ENCODE measurements at places on chromosomes 16 and 17. TPM values are rescaled to one million over a fixed set of nuclear protein-coding genes. Genes with fewer than 3 reads are reported as not detected.
A peak's percentile ranks its signal among the peaks of the same experiment; 100 is the strongest.

- peak; percentile 7 for DNase-seq
These were observed 5.1 kb downstream of the MMD start for GRCh38 chr17:55416470-55417052.

- DNase-seq: no peak
These were observed 1152.0 kb upstream of the CDH8 start for GRCh38 chr16:63188086-63188771.

DNA sequence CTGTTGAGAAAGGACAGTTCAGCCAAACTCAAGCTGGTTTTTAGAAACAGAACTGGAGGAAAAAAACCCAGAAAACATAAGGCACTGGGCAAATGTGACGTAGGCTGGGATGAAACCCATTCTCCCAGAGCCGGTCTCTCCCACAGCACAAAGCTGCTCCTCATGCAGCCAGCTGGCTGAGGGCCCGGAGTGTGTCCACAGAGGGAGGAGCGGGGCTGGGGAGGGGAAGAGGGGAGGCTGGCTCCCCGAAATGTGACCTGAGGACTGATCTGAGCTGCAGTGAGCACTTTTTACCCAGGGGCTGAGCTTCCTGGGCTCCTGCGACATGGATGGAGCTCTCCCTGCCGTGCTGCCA, 20.8 kb downstream of the FOXF1 start:
- DNase-seq: no peak

- DNase-seq: peak; percentile 71
These were observed 5.2 kb downstream of the PECAM1 start for GRCh38 chr17:64385187-64386083.

GRCh38 chr17:4896332-4897197, 2.8 kb upstream of the C17orf107 start:
- no peak for DNase-seq

DNA sequence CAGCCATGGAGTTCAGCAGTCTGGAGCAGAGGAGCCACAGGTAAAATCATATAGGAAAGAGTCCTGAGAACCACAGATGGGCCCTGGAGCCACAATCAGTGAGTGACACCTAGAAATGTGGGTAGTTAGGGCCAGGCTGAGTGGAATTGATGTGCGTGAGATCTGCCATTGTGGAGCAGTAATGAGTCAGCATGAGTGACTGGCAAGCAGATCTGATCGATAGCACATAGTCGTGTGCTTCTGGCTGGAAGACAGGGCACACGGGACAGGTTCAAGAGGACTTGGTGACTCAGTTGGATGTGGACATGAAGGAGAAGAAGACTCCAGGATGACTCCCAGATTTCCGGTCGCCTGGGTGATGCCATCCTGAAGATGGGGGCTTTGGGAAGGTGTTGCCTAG, 12.3 kb downstream of the ADORA2B start:
- DNase-seq: no peak

- no peak for DNase-seq
These were observed 32.7 kb upstream of the PIK3R6 start for GRCh38 chr17:8900207-8900606.

GRCh38 chr17:48014595-48015111, 22.9 kb downstream of the COPZ2 start:
- DNase-seq: no peak

SMARCD2 gene
- polyA plus RNA-seq: 64.0 TPM

SDK2 gene
- not detected for polyA plus RNA-seq

AMZ2 gene
- 67.6 TPM for polyA plus RNA-seq

RNF222 gene
- not detected for polyA plus RNA-seq

SOCS1 gene
- 0.13 TPM for polyA plus RNA-seq

KRT31 gene
- polyA plus RNA-seq: not detected

CHST6 gene
- polyA plus RNA-seq: not detected
